ENCODE measurements at places on chromosomes 6 and 20. TPM values are rescaled to one million over a fixed set of nuclear protein-coding genes. Genes with fewer than 3 reads are reported as not detected.

The GPX6 gene
- total RNA-seq = not detected

The RAB23 gene
- total RNA-seq = 5.1 TPM

The COL21A1 gene
- 0.67 TPM for total RNA-seq

The OR2W1 gene
- not detected for total RNA-seq

The CSE1L gene
- 23.6 TPM for total RNA-seq

The BNIP5 gene
- total RNA-seq = 26.3 TPM

The HLA-DPB1 gene
- total RNA-seq = 24.0 TPM

The OR2J3 gene
- not detected for total RNA-seq

The SNAP25 gene
- total RNA-seq = 1.6 TPM

The ARMC12 gene
- total RNA-seq = 1.3 TPM

The IL17A gene
- not detected for total RNA-seq

The EDN1 gene
- total RNA-seq = 5.8 TPM

The GSTA1 gene
- total RNA-seq = 702 TPM

The SSTR4 gene
- not detected for total RNA-seq

The FOXP4 gene
- 21.7 TPM for total RNA-seq

The HNF4A gene
- total RNA-seq = 76.7 TPM

The OR14J1 gene
- total RNA-seq = not detected

The KCNQ2 gene
- not detected for total RNA-seq

The TTLL9 gene
- total RNA-seq = 0.47 TPM

The ETV7 gene
- total RNA-seq = 3.3 TPM

The SLC22A1 gene
- total RNA-seq = 8.2 TPM

The AKAP12 gene
- 6.5 TPM for total RNA-seq

The CTCFL gene
- not detected for total RNA-seq

The CEP162 gene
- 9.5 TPM for total RNA-seq

The PRL gene
- not detected for total RNA-seq

The NRN1 gene
- total RNA-seq = 2.8 TPM

The TLDC2 gene
- 39.2 TPM for total RNA-seq

The OPN5 gene
- not detected for total RNA-seq

The RRBP1 gene
- 328 TPM for total RNA-seq

The HEY2 gene
- 0.35 TPM for total RNA-seq

The HS3ST5 gene
- not detected for total RNA-seq

The KHDC1L gene
- not detected for total RNA-seq

The LTB gene
- not detected for total RNA-seq

The CST4 gene
- total RNA-seq = not detected

The FLRT3 gene
- total RNA-seq = 1.1 TPM

The PDYN gene
- not detected for total RNA-seq

The STX11 gene
- 11.6 TPM for total RNA-seq

The SYNDIG1 gene
- total RNA-seq = not detected

The SMPDL3A gene
- total RNA-seq = 15.7 TPM

The LAMA5 gene
- 55.0 TPM for total RNA-seq

The MROH8 gene
- 14.0 TPM for total RNA-seq

The SOBP gene
- total RNA-seq = 1.6 TPM

The PAQR8 gene
- total RNA-seq = 9.1 TPM

The MCCD1 gene
- total RNA-seq = not detected

The PNISR gene
- 200 TPM for total RNA-seq

The ULBP1 gene
- not detected for total RNA-seq

The PFDN4 gene
- 23.3 TPM for total RNA-seq

The SLC26A8 gene
- total RNA-seq = not detected

The ADGRG6 gene
- 43.3 TPM for total RNA-seq

The PRKN gene
- total RNA-seq = 4.4 TPM
